ENCODE measurements at places on chromosomes 13 and 19. TPM values are rescaled to one million over a fixed set of nuclear protein-coding genes. Genes with fewer than 3 reads are reported as not detected.

Gene ZNF549
- 10.8 TPM for total RNA-seq

Gene SIGLECL1
- not detected for total RNA-seq

Gene RUBCNL
- 1.9 TPM for total RNA-seq

Gene DDX49
- 51.4 TPM for total RNA-seq

Gene CEBPG
- total RNA-seq: 75.1 TPM

Gene LILRB4
- 0.44 TPM for total RNA-seq

Gene DAND5
- 0.44 TPM for total RNA-seq

Gene STOML3
- not detected for total RNA-seq

GRCh38 chr19:9995084-9995483, 15.2 kb downstream of the COL5A3 start:
- no peak for DNase-seq

DNA sequence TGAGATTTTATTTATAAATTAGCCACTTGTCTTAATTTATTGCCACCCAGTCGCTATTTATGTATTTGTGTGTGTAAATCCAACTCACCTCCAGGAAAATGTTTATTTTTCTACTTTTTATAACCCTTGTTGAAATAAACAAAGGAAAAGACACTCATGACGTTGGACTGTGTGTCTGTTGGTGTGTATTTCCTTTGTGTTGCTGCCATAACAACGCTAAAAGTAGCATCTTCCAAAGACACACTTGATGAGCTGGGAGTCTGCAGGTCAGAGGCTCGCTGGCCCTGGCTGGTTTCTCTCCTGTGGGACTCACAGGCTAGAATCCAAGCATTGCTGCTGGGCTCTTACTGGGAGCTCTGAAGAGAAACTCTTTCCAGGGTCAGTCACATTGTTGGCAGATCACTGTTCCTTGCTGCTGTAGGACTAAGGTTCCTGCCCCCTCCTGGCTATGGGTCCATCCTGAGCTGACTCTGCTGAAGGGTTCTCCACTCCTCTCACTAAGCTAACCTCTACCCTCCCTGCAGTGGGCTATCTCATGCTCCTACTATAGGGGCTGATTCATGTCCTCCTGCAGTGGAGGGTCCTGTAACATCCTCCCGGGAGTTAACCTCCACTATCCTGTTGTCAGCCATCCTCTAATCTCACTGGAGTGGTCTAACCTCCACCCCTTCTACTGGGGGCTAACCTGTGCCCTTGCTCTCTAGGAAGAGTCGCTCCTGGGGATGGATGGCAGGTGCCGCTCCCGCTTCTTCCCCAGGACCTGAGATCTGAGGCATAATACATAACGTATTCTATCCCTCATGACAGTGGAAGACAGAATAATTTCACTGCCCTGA, 2.1 kb downstream of the IFNL2 start:
- DNase-seq: no peak

DNA sequence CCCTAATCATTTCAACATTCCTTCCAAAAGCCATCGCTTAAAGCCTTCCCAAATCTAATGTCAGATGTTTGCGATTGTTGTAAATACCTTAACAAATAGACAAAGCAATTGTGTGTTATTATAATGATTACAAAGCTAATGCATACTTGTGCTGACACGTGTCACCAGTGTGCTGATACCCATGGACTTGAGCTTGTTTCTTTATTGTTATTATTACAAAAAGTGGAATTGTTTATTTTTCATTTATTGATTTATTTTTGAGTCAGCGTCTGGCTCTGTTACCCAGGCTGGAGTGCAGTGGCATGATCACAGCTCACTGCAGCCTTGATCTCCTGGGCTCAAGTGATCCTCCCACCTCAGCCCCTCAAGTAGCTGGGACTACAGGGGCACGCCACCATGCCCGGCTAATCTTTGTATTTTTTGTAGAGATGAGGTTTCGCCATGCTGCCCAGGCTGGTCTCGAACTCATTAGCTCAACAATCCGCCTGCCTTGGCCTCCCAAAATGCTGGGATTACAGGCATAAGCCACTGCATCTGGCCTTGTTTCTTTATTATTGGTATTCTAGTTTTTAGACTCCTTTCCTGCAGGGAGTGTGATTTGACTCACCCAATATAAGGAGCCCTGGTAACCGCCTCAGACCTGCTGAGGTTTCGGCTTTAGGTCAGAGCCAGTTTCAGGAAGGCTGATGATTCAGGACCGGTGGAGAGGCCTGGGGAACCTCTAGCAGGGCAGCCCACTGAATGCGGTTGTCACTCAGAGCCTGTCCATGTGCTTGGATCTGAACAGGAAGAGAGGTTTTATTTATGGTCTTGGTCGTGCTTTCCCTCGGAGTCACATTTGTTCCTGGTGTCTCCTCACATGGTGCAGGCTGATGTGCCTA, 2.1 kb upstream of the FBXO17 start:
- DNase-seq: no peak

GRCh38 chr19:1085053-1085658, 10.0 kb downstream of the POLR2E start:
- no peak for DNase-seq

DNA sequence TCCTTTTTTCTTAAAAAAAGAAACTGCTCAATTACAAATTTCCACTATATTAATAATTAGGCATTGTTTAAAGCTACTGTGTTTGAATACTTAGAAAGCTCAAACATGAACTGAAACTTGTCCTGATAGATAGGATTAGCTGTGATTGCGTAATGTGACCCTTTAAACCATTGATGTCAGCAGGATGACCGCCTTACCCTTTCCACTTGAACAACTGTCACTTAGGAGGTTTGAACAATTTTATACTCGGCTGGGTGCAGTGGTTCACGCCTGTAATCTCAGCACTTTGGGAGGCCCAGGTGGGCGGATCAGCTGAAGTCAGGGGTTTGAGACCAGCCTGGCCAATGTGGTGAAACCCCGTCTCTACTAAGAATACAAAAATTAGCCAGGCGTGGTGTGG, 2.9 kb downstream of the LAMP1 start:
- DNase-seq: no peak

- DNase-seq: peak; percentile 47
Observed at GRCh38 chr13:32019612-32020233, 11.9 kb upstream of the FRY start.

GRCh38 chr13:43786766-43787517, at the start of gene ENOX1:
Gene ENOX1 (minus strand): TSS chr13:43786972.
- peak; percentile 82 for DNase-seq

DNA sequence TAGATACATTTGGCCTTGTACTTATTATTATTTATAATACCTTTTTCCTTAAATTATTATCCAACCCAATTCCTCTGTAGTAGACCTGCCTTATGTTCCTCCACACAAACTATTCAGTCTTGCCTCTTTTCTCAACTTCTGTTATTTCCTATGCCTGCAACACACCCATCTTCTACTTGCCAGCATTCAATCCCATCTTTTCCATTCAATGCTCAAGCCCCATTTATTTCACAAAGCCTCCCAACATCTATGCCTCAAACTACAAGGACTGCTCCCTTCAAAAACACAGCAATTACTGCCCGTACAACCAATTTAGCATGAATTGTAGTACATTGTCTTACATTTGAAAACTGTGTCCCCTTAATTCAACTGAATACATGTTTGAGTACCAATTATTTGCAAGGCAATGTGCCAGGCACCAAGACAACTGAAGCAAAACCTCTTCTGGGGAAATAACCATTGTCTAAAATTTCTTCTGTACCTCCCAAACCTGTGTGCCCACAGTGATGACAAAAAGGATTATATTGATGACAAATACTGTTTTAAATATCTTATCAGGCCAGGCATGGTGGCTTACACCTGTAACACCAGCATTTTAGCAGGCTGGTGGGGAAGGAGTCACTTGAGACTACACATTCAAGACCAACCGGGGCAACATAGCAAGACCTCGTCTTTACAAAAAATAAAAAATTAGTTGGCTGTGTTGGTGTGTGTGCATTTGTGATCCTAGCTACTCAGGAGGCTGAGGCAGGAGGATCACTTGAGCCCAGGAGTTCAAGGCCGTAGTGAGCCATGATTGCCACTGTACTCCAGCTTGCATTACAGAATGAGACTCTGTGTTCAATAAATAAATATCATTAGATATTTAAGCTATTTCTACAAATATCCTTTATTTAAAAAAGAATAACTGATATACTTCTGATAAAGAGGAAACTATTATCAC, 35.1 kb downstream of the ELF1 start:
- no peak for DNase-seq

DNA sequence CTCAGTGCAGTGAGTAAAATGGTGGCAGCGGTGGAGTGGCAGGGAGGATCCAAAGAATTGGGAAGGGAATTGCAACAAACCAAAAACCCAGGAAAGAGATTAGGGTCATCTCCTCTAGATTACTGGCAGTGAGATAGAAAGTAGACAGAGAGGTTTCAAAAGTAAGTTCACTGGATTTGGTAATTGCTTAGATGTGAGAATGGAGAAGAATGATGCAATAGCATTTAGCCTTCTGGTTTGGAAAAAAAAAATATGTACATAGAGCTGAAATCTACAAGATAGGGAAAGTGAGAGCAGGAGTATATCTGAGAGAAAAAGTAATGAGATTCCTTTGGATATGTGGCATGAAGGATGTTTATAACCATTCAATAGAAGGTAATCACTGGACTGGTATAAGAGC, 482.6 kb upstream of the GPC6 start:
- no peak for DNase-seq

DNA sequence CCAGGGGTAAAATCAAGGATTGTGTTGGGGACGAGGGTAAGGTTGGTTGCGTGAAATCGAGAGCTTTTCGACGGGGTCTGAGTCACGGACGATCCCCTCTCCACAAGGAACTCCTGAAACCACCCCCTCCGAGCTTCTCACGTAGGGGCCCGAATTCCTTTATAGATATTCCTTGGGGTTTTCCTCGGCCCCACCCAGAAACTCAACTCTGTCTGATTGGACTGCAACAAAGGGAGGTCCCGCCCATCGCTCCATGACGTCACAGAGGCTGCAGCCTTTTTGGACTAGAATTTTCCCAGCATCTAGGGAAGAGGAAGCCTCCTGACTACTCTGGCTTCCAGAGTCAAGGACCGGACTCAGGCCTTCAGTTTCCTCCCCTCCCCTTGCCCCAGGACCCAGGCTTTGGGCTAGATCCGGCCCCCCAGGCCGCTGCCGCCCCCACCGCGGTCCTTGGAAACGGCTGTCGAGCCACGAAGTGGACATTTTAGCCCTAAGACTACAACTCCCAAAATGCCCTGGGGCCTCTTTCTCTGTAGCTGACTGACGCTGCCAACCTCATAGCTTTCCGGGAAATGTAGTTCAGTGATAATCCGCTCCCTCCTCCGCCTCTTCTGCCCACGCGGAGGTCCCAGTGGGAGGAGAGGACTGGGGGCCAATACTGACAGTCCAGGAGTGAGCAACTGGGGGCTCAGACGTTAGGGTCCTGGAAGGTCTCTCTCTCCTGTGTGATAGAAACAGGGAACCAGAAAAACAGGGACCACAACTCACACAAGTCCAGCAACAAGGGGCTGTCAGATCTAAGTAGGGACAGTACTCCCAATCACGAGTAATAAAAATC, at the start of gene IZUMO1:
Gene IZUMO1 (minus strand): TSS at position 172 of the 838 bp plus-strand sequence. CDS start 1,050 bp downstream, outside the sequence.
- DNase-seq: peak; percentile 87

GRCh38 chr19:42323852-42324654, 1.4 kb upstream of the MEGF8 start:
- peak; percentile 38 for DNase-seq

GRCh38 chr19:38742296-38742695, 2.0 kb downstream of the CAPN12 start:
- DNase-seq: no peak

DNA sequence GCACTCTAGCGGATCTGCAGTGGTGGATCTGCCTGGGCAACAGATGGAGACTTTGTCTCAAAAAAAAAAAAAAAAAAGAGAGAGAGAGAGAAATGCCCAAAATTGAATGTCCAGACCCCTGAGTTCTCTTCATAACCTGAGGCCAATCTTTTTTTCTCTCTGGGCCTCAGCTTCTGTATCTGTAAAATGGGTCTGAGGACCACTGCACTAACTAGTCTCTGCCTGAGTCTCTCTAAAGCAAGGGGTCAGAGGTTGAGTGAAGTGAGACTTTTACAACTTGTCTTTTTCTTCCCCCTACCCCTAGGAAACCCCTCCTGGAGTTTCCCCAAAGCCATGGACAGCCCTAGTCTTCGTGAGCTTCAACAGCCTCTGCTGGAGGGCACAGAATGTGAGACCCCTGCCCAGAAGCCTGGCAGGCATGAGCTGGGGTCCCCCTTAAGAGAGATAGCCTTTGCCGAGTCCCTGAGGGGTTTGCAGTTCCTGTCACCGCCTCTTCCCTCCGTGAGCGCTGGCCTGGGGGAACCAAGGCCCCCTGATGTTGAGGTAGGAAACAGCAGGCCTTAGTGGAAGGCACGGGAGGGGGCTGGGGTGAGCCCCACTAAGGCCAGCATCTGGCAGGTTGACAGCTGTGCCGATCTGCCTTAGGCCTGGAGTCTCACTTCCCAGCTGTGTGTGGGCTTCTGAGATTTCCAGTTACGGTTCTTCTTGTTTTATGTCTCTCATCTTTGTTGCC, 1.8 kb downstream of the TMEM91 start:
- peak; percentile 77 for DNase-seq

DNA sequence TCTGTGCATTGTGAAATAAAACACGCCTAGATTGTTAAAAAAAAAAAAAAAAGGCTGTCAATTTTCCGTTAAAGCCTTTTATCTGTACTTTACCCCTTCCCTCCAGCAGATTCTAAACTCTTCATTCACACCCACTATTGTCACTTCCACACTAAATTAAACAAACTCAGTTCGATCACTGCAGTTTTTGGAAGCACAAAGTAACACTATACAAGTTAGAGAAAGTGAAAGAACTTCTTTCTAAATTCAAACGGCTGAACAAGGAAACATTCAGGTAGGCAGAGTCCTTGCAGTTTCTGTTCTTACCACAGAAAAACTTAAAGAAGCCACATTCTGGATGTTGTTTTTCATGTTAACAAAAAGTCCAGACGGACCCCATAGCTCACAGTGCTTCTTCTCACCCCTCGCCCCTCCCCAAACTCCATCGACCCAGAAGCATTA, 27.5 kb upstream of the UBE2L5 start:
- DNase-seq: no peak

DNA sequence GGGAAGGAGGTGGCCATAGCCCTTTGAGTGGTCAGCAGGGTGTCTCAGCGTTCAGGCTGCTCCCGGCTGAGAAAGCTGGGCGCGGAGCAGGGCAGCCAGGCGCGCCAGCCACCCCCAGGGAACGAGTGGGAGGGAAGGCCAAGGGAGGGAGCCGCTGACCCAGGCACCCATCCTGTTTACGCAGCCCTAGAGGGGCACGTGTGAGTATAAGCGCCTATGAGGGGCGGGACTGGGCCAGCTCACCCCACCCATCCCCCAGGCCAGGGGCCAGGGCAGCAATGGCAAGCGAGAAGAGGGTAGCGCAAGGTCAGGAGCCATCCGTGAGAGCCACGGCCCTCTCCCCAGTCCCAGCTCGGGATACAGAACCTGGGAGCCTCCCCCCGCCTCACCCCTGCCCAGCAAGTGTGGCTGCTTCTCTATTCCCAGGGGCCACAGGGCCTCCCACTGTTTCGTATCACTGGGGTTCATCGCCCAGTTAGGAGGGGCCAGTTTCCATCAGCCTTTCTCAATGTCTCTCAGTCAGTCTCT, 897 bp upstream of the DMKN start:
- no peak for DNase-seq
